ENCODE measurements at places on chromosomes 12 and 14.

GRCh38 chr14:70754991-70755390 lies 54.3 kb downstream of the MAP3K9 start:
- DNase-seq = no peak

GRCh38 chr12:130246560-130246959 lies 84.3 kb downstream of the FZD10 start:
- no peak for DNase-seq

DNA sequence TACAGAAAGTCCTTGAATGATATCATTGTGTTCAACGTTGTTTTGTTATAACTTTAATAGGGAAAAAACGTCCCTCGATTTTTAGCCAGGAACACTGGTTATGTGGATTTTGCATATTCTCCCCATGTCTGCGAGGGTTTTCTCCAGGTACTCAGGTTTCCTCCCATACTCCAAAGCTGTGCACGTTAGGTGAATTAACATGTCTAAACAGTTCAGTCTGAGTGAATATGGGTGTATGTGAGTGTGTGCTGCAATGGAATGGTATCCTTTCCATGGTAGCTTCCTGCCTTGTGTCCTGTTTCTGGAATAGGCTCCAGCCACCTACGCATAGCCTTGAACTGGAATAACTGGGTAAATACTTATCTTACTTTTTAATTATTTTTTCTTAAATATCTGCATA lies 810.8 kb upstream of the ATXN7L3B start:
- DNase-seq = no peak

- DNase-seq = no peak
Observed at GRCh38 chr12:56903374-56903773, 30.8 kb downstream of the SDR9C7 start.

DNA sequence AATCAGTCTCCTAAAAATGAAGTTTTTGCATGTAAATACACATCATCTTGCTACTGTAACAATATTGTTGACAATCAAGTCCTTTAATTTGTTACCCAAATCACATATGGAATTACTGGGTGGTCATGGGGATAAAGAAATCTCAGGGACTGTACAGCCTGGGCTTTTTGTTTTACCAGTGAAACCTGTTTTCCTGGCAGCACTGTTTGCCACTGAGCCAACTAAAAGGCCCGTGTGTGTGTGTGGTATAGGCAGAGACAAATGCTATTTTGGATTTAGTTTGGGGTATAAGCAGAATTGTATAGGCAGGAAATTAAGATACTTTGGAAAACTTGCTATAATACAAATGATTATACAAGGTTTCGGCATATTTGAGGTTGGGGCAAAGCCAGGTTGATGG lies 5.7 kb downstream of the NUP37 start:
- DNase-seq = no peak

DNA sequence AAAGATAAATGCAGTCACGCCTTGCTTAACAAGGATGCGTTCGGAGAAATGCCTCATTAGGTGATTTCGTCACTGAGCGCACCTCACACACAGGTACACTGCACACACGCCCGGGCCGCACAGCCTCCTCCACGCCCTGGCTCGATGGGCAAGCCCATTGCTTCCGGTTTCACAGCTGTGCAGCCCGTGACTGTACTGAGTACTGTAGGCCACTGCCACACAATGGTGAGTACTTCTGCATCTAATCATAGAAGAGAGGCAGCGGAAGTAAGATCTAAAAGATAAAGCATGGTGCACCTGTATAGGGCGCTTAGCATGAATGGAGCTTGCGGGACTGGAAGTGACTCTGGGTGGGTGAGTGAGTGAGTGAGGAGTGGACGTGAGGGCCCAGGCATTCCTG lies 4.3 kb downstream of the RIMBP2 start:
- no peak for DNase-seq

- DNase-seq = peak; percentile 57
Observed at GRCh38 chr14:72643317-72643801, 250.5 kb downstream of the DPF3 start.
